Mesothelial cell of epicardium (in vitro differentiated cells): ENCODE measurements at places on chromosomes 2 and 18. TPM values are rescaled to one million over a fixed set of nuclear protein-coding genes. Genes with fewer than 3 reads are reported as not detected.

GRCh38 chr18:13577091-13577697 is 149.2 kb downstream of the FAM210A start:
- DNase-seq, result no peak

- no peak for DNase-seq
Observed at GRCh38 chr2:3492951-3493614, 26.2 kb downstream of the ADI1 start.

GRCh38 chr2:74292751-74293150 is 50.5 kb downstream of the SLC4A5 start:
- no peak for DNase-seq

WDR7 gene
- 22.8 to 28.0 TPM (median 27.4 TPM) in 3 replicates for total RNA-seq
